ENCODE measurements at places on chromosomes 5 and 9.
A peak's percentile ranks its signal among the peaks of the same experiment; 100 is the strongest.

GRCh38 chr9:114061292-114061691 is 16.8 kb downstream of the AMBP start:
- H3K36me3 ChIP-seq = peaks cover 2% of the 10 kb centered on the region

DNA sequence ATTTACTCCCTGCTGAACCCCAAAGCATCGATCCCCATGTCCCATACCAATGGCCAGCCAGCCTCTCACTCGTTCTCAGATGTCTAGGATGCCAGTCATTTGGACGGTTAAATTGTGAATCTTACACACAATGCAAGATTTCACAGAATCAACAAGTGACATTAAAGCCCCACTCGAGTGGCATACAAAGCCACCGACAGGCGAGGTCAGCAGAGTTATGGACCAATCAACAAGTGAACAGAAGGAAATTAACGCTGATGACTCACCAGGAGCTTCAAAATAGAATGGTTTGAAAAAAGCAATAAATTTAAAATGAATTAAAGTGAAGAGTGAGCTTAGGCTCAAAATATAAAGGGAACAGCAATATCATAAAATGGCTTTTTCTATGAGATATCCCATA is 8.2 kb upstream of the RUFY1 start:
- no peak overlapping the region for H3K4me3 ChIP-seq
- no peak for DNase-seq
- H3K36me3 ChIP-seq = no peaks in the 10 kb centered on the region
- no peaks in the 10 kb centered on the region for H3K27me3 ChIP-seq
- no peak overlapping the region for H3K27ac ChIP-seq

DNA sequence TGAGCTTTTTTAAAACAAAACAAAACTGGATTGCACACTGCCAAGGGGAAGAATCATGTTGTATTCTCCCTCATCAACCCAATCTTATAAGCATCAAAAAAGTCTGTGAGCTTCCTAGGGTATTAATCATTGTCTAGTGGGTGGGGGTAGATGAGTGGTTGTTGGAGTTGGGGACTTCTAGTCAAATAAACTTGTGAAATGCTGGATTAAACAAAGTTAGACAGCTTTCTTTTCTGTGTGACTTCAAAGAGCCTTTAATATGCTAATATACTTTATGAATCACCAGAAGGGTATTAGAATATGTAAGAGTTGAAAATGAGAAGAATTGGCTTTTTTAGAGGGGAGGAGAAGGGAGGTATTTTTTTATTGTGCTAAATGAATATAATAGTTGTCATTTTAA is 87.7 kb downstream of the GALNT10 start:
- no peak overlapping the region for H3K4me3 ChIP-seq
- DNase-seq = no peak
- H3K27ac ChIP-seq = no peak overlapping the region
- peaks cover 9% of the 10 kb centered on the region for H3K4me1 ChIP-seq

- no peak for DNase-seq
- no peaks in the 10 kb centered on the region for H3K4me1 ChIP-seq
- H3K27ac ChIP-seq = no peak overlapping the region
Observed at GRCh38 chr5:79712741-79713140, 23.1 kb downstream of the CMYA5 start.

DNA sequence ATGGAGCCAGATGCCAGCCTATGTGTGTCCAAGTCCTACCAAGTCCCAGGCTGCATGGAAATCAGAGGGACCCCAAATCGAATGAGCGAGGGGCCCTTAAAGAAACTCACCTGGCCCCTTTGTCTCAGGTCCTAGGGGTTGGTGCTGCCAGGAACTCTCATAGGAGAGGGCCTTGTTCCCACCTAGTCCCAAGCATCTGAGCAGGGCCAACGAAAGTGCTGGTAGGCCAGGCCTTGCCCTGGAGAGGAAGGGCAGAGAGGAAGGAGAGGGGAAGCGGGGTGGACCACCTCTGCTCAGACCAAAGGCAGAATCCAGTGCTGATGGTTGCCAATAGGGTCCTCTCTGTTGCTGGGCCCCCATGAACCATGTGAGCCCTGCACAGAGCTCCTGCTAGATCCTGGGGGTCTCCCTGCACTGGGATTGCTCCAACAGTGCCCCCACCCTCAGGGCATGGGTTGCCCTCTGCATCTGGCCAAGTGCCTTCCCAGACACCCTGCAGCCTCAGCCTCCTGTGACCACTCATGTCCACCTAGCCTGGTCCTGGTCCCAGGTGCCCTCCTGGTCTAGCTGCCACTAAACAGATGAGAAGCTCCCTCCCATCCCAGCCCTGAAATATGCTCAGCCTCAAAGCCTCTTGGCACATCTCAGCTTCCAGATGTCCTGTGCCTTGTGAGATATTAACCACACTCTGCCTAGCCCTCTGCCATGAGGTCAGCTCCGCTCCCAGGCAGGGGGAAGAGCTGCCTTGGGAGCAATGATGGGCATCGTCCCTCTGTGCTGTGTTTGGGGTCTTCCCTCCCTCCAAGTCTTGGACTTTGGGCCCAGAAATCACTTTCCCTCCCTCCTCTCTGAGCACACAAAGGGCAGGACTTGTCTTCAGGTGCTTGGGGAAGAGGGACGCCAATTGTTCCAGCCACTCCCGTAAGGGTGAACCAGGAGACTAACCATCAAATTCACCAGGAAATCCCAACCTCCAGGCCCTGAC is 109.6 kb downstream of the ADAMTS2 start:
- H3K4me1 ChIP-seq = no peaks in the 10 kb centered on the region
- no peak overlapping the region for H3K4me3 ChIP-seq
- H3K27me3 ChIP-seq = no peaks in the 10 kb centered on the region
- no peak for DNase-seq

DNA sequence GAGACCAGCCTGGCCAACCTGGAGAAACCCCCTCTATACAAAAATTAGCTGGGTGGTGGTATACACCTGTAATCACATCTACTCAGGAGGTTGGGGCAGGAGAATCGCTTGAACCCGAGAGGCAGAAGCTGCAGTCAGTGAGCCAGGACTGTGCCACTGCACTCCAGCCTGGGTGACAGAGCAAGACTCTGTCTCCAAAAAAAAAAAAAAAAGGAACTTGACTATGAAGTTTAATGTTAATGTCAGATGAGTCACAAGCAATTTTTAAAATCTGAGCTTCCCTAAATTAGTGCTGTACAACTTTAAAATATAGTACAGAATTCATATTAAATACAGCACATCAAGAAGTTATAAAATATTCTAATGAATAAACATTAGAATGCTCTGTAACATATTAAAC is 1.5 kb downstream of the MEIKIN start:
- no peaks in the 10 kb centered on the region for H3K36me3 ChIP-seq
- no peak overlapping the region for H3K4me3 ChIP-seq
- DNase-seq = no peak
- H3K27ac ChIP-seq = no peak overlapping the region
- H3K4me1 ChIP-seq = no peaks in the 10 kb centered on the region

DNA sequence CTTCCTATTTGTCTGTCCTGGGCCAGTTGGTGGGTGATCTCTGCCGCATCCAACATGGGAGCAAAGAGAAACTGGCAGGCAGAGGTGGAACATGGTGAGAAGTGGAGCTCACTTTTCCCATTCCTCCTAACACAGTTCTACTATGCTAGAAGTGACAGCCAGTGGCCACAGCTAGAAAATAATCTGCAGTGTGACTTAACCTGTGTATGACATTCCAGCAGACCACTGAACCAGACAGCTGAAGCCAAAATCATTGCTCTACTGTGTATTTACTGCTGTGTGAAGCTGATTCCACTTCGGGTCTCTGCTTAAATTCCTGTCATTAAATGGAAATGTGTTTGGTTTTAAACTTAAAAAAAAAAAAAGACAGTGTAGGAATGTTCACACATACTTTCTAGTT is 523.0 kb downstream of the MTRR start:
- H3K4me1 ChIP-seq = peaks cover 11% of the 10 kb centered on the region
- no peaks in the 10 kb centered on the region for H3K36me3 ChIP-seq
- H3K27ac ChIP-seq = no peak overlapping the region
- H3K4me3 ChIP-seq = no peak overlapping the region

DNA sequence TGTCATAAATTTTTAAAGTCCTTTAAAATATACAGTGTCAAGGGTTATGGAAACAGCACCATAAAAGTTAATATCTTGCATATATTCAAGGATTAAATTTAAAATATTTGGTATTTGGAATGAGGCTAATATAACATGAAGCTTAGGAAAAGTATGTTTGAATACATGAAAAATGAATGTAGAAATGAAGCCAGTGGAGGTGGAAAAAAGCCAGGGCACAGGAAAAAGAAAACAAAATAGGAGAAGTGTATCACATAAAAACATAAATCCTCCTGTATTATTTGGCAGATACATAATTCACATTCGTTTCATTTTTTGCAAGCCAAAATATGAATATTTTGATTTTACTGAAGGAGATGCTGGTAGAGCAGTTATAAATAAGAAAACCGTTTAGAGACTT is 587.0 kb upstream of the ZNF608 start:
- H3K4me3 ChIP-seq = no peak overlapping the region
- no peaks in the 10 kb centered on the region for H3K4me1 ChIP-seq
- H3K27me3 ChIP-seq = no peaks in the 10 kb centered on the region
- no peaks in the 10 kb centered on the region for H3K36me3 ChIP-seq

DNA sequence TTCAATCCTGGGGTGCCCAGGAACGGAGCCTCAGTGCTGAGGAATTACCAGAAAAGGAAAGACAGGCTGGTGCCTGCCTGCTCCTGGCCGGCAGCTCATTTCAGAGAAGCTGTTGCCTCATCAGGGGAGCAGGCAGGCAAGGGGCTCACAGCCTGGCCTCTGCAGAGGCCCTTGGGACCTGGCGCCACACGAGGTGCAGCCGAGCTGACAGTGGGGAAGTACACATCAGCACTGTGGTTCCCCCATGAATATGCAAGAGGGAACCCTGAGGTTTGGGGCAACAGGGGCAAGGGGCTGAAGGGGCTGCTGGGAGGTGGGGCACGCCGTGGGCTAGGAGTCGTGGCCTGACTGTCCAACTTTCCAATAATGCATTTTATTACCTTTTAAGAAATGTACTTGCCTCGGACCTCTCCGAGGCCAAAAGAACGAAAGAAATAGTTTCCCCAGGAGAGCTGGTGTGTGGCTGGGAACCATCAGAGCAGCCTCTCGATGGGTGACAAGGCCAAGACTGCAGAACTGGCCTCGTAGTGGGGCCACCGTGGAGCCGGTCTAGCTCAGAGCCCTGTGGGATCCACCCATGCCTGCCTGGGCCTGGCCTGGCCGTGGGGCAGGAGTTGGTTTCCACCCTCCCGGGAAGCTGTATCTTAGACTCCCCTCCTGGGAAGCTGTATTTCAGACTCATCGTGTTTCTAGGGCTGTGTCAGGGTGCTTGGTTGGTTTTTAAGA is 198.6 kb downstream of the PAX5 start:
- H3K4me1 ChIP-seq = no peaks in the 10 kb centered on the region
- H3K27me3 ChIP-seq = no peaks in the 10 kb centered on the region
- H3K36me3 ChIP-seq = no peaks in the 10 kb centered on the region

- DNase-seq = no peak
- H3K27me3 ChIP-seq = no peaks in the 10 kb centered on the region
- no peak overlapping the region for H3K4me3 ChIP-seq
- H3K27ac ChIP-seq = peak overlapping the region; percentile 78
- no peaks in the 10 kb centered on the region for H3K4me1 ChIP-seq
Observed at GRCh38 chr5:59206132-59206581, 623.3 kb downstream of the RAB3C start.

- H3K27me3 ChIP-seq = no peaks in the 10 kb centered on the region
- DNase-seq = peak; percentile 91
- no peak overlapping the region for H3K4me3 ChIP-seq
- H3K4me1 ChIP-seq = no peaks in the 10 kb centered on the region
- H3K27ac ChIP-seq = no peak overlapping the region
- H3K36me3 ChIP-seq = no peaks in the 10 kb centered on the region
Observed at GRCh38 chr5:87020099-87020934, 247.4 kb upstream of the RASA1 start.

DNA sequence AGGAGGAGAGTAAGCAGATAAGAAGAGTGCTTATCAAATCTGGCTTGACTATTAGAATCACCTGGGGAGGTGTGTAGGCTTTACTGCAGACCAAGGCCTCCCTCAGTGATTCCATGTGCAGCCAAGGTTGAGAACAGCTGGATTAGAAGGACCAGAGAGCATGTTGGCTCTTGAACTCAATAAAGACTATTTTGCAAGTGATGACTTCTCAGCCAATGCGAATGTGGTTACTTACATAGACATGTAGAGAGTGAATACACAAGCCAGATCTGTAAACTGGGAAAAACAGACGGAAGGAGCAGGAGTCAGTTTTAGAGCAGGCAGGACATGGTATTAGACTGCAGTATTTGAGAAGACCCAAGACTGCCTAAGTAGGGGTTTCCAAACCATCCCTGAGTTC is 48.5 kb downstream of the MAMDC2 start:
- H3K4me1 ChIP-seq = peaks cover 5% of the 10 kb centered on the region
- no peaks in the 10 kb centered on the region for H3K36me3 ChIP-seq
- H3K27me3 ChIP-seq = no peaks in the 10 kb centered on the region
- no peak for DNase-seq

- no peaks in the 10 kb centered on the region for H3K36me3 ChIP-seq
- no peaks in the 10 kb centered on the region for H3K27me3 ChIP-seq
- no peak for DNase-seq
- no peaks in the 10 kb centered on the region for H3K4me1 ChIP-seq
Observed at GRCh38 chr5:17455942-17456341, 42.1 kb upstream of the TAF11L2 start.

DNA sequence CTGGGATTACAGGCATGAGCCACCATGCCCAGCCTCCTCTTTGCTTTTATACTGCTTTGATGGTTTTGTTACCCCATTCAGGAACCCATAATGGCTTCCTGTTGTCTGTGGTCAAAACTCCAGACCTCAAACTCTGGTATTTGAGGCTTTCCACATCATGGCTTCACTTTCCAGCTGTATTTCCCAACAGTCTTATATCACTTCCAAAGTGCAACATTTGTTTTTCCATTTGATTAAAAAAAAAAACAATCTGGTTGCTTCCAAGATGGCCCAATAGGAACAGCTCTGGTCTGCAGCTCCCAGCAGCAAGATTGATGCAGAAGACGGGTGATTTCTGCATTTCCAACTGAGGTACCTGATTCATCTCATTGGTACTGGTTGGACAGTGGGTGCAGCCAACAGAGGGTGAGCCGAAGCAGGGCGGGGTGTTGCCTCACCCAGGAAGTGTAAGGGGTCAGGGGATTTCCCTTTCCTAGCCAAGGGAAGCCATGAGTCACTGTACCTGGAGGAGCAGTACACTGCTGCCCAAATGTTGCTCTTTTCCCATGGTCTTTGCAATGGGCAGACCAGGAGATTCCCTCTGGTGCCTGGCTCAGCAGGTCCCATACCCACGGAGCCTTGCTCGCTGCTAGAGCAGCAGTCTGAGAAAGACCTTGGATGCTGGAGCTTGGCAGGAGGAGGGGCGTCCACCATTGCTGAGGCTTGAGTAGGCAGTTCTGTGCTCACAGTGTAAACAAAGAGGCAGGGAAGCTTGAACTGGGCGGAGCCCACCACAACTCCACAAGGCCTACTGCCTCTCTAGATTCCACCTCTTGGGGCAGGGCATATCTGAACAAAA is 458.4 kb downstream of the KDM4C start:
- DNase-seq = no peak
- no peak overlapping the region for H3K4me3 ChIP-seq
- H3K27ac ChIP-seq = no peak overlapping the region
- no peaks in the 10 kb centered on the region for H3K27me3 ChIP-seq

DNA sequence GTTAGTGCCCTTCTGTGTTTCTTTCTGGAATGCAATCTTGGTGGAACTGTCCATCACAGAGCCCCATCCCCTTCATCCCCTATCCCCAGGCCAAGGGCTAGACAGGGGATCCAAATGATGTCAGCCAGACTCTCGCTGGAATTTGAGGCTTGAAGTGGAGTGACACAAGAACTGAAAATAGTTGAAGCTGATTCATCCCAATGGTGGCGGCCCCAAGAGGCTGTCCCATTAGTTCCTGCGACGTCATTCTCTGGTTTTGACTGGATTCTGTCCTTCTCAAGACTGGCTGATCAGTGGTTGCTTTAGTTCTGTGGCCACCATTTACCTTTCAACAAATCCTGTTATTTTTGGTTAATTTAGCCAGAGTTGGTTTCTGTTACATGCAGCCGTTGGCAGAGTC is 59.9 kb downstream of the SUB1 start:
- H3K27me3 ChIP-seq = no peaks in the 10 kb centered on the region
- no peak for DNase-seq

All from lung (tissue), 17 donors.